Stimulated activated CD8-positive, alpha-beta memory T cell treated with anti-CD3 and anti-CD28 coated beads, Interleukin-4, amount 100 ng/mL, for 4 hours (primary cell): ENCODE measurements at places on chromosomes 5 and 9.

GRCh38 chr9:27365707-27366376 is 68.9 kb upstream of the EQTN start:
- DNase-seq = no peak

- DNase-seq = no peak
Measured at GRCh38 chr9:27627188-27627564, 53.9 kb upstream of the C9orf72 start.

GRCh38 chr5:1351156-1351555 is 6.3 kb upstream of the CLPTM1L start:
- no peak for DNase-seq

GRCh38 chr5:90480699-90481098 is 6.0 kb downstream of the POLR3G start:
- no peak for DNase-seq

- DNase-seq = no peak
Measured at GRCh38 chr9:123080444-123080843, 47.0 kb downstream of the GPR21 start.

DNA sequence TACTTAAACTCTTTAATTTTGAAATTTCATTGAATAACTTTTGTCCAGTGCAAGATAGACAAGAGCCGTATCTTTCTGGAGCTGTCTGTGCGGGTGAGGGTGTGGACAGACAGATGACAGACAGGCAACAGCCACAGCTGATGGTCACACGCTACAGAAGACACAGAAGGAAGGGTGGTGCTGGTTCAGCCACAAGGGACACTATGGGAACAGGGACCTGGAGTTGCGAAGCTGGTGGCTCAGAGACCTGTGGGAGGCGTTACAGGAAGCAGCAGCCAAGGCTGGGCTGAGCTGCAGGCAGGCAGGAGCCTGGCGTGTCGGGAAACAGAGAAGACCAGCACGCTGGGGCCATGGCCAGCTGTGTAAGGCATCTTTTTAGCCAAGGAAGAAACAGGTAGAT is 104.4 kb downstream of the WNK2 start:
- no peak for DNase-seq

- DNase-seq = no peak
Measured at GRCh38 chr5:96317945-96318344, 115.1 kb downstream of the PCSK1 start.

- DNase-seq = no peak
Measured at GRCh38 chr5:110096419-110096818, 406.7 kb downstream of the MAN2A1 start.

DNA sequence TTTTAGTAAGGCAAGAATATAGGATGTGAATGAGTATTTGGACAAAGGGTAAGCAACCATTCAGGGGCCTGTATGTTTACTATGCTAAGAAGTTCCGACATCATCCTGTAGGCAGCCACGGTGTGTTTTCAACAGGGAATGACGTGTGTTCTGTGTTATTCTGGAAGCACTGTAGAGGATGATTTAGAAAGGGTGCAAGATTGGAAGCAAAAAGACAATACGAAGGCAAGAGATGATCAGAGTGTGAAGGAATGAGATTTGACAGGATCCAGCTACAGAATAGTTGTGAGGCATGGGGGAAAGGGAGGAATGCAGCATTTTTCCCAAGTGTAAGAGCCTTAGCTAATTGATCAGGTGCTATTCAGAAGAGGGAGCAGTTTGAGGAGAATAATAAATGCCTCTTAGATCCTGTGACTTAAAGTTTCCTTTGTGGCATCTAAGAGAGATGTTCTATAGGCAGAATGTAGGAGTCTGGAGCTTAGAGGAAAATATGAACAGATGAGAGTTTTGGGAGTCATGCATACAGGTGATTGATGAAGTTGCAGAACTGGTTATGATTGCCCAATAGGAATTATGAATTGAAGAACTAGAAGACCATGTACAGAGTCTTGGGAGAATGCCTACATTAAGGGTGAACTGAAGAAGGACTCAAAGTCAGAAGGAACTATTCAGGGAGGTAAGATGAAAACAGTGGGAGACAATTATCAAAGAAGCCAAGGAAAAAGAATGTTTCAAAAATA is 2.5 kb downstream of the SMC5 start:
- no peak for DNase-seq

- DNase-seq = no peak
Measured at GRCh38 chr5:123035360-123035917, 1.1 kb downstream of the PPIC start.
